Stimulated activated CD8-positive, alpha-beta memory T cell treated with anti-CD3 and anti-CD28 coated beads, Interleukin-2, amount 100 ng/mL, for 48 hours (primary cell): ENCODE measurements at places on chromosomes 1 and 21.

DNA sequence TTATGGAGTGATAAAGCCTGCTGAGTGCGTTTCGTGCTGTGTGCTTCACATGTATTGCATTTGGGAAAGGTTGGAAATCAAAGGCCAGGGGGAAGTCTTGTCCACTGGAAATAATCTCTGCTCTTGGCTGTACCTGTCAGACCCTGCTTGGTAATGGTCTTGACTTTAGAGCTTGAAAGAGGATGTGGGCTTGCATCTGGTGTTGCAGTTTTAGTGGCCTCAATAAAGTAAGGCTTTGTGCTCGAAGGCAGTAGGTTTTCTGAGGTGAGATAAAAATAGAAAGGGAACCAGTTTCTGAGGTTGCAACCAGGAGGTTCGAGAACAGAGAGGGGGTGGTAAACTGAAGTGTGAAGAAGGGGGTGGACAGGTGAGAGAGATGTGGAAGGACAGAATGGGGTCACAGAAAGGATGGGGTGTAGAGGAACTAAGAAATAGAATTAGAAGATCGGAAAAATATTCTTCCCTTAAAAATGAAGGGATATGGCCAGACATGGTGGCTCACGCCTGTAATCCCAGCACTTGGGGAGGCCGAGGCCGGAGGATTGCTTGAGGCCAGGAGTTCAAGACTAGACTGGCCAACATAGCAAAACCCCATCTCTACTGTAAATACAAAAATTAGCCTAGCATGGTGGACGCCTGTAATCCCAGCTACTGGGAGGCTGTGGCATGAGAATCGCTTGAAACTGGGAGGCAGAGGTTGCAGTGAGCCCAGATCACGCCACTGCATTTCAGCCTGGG is 1.5 kb downstream of the S100PBP start:
- DNase-seq, result no peak

DNA sequence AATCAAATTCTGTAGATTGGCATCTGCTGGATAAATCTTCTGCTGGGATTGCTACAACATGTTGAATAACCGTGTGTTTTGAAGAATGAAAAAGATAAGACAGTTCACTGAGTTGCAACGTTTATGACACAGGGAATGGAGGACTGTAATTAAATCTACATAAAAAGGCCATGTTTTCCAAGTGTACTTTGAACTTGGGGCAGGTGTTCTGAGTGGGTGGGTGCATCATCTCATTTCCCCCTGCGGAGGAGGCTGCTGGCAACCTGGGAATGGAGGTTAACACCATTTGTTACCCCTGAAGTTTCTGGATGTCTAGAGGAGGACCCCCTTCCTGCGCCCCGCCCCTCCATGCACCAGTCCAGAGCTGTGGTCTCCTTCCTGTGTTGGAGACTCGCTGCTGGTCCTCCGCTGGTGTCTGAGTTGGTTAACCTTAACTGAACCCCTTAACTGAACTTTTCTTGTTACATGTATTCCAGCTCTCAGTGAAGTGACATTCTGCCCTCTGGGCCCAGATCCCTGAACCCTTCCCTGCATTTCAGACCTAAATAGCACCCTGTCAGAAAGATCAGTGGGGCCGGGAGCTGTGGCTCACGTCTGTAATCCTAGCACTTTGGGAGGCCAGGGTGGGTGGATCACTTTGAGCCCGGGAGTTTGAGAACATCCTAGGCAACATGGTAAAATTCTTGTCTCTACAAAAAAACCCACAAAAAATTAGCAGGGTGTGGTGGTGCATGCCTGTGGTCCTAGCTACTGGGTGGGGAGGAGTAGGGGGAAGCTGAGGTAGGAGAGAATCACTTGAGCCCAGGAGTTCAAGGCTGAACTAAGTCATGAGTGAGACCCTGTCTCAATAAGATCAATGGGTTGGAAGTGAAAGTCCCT is 31.8 kb downstream of the UCK2 start:
- no peak for DNase-seq

DNA sequence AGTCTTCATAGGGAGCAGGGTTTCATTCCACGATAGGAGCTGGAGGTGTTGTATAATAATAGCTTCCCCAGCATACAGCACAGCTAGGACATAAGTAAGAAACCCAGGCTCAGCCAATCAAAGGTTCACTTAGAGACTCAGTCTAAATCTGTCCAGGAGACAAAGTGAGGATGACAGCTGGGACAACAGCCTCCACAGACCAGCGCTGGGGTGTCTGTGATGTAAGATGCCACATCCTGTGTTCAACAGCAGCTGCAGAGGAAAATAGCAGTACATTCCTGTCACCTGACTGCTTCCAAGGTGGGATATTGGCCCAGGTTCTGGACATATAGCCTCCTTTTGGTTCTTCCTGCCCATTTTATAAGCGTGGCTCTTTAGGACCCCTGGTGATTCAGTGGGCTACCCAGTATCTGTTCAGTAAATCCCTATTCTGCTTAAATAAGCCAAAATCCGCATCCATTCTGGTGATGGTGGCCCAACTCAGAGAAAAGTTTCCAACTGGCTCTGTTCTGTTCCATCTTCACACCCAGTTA is 176.8 kb upstream of the SYT6 start:
- DNase-seq, result no peak

GRCh38 chr1:90402893-90403849 is 313.9 kb downstream of the BARHL2 start:
- DNase-seq, result no peak

DNA sequence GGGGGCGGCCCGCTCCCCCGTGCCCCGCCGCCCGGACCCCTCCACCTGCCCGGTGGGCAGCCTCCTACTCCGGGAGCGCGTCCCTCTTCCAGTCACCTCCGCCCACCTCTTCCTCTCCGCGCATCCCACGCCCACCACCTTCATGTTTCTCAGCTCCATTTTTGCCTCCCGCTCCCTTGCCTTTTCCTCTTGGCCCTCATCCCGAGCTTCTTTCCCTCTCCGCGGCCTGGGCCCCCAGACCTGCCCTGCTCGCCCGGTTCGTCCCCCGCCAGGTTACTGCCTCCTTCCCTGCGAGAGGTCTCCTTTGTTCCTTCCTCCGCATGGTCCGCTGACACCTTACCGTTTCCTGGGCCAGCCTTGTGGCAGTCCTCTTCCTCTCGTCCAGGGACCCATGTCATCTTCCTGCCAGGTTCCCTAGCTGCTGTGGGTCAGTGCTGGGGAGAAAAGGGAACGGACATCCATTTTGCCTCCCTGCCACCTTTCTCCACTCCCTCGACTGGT is 563 bp downstream of the QSOX1 start:
- no peak for DNase-seq

DNA sequence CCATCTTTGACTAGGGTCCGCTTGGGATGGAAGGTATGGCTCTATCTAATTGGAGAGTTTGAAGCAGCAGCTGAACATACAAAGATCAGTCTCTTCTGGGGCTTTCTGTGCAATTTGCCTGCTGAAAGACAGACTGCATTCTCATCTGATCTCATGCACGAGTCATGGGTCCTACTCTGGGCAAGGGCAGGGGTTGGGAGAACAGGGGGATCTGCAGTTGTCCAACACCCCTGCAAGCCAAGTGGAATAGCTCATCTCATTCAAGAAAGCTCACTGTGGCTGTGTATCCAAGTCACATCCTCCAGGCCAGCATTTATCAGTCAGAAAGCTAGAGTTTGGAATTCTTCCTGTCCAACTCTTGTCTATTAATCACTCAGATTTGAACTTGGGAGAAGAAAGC is 177.2 kb upstream of the C8B start:
- no peak for DNase-seq

- no peak for DNase-seq
These were observed 75.4 kb upstream of the TTC34 start for GRCh38 chr1:2876846-2877245.

- DNase-seq, result no peak
These were observed 82.0 kb upstream of the ATP1A1 start for GRCh38 chr1:116291024-116291423.

DNA sequence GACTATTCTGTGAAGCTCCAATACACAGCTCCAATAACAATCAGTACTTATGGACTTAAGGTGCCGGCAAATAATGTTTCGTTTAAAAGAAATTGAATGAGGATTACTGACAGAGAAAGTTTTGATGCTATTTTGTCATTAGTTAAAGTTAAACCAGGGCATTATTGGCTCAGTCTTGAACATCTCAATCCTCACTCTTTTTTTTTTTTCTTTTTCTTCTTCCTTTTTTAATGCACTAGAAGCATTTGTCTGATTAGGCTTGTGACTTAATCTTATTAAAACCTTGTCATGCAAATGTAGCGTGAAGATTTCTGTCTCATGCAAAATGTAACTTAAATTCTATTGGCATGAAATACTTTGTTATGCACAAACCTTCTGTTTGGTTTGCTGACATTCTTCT is 346.8 kb upstream of the ADGRL2 start:
- no peak for DNase-seq

GRCh38 chr1:172733815-172734214 is 74.9 kb downstream of the FASLG start:
- no peak for DNase-seq

GRCh38 chr1:41291195-41291594 is 49.1 kb upstream of the SCMH1 start:
- DNase-seq, result no peak

DNA sequence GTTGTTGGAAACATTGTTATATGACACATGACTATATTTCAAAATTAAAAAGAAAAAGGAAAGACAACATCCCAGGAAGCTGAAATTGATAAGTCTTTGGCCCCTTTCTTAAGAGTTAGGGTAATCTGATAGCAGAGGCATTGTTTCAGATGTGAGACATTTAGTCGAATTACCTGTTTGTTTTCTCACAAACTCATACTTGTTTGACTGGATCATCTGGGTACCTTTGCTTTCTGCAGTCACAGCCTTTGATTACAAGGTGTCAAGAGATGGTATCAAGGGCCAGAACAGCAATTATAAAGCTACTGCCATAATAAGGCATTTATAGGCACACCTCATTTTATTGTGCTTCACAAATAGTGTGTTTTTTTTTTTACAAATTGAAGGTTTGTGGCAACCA is 136.3 kb downstream of the DUSP10 start:
- DNase-seq, result no peak

GRCh38 chr1:98965394-98965793 is 39.3 kb downstream of the PLPPR5 start:
- no peak for DNase-seq

DNA sequence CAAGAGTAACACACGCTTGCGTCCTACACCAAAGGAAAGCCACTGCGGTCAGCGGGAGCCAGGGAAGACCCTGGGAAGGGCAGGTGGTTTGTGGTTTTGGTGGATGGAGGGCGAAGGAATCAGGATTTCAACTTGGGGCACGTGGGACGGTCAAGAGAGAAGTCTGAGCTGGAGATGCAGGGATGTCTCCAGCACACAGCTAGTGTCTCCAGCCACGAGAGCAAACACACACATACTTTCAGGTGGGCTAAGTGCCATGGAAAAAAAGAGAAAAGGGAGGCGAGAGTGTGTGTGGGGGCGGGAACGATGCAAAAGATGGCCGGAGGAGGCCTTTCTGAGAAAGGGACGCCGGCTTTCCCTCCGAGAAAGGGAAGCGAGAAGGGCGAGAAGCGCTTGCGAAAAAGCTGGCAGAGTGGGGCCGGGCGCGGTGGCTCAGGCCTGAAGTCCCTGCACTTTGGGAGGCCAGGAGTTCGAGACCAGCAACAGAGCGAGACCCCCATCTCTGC is 1.4 kb upstream of the SRRM1 start:
- no peak for DNase-seq

GRCh38 chr1:244599937-244600350 is 53.0 kb upstream of the DESI2 start:
- no peak for DNase-seq

DNA sequence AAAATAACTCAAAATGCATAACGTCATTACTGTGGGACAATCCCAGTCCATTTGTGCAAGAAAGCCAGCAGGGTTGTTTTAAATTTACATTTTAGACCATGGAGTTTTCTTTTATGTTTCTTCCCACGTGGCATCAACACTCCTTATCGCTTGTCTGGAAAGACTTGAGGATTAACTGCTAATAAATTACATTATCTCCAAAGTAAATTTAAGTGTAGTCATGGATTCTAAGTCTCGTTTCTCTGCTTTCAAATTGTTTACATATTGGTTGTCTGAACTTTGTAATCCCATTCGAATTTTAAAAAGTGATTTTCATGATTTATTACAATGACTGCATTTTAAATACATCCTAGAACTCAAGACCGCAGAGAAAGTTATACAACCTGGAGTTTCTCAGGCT is 119.3 kb upstream of the ADAMTS5 start:
- DNase-seq, result no peak

DNA sequence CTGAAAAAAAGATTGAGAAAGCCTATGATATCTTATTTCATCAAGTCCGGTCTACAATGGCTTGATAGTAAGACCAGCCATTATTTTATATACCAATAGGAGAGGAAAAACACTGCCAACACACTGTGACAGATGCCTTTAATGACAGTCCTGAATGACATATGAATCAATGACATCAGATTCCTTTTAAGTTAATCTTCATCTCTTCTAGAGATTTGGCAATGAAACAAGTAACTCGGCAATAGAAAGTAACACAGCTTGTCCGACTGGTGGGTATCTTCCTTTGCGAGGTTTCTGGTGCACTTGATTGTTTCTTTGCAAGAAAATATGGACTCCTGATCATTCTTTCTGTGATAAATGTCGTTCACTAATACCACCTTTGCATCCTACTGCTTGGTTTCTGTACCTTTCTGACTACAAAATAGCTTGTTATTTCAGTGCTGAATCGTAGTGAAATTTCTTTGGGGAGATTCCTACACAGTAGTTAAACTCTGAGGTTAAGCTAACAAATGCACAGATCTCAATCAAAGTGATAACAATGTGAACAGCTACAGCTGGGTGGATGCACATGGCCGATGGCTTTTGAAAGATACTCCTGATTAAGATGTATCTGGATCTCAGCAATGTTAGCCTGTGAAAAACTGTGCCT is 104.7 kb downstream of the MRPS6 start:
- DNase-seq, result no peak

DNA sequence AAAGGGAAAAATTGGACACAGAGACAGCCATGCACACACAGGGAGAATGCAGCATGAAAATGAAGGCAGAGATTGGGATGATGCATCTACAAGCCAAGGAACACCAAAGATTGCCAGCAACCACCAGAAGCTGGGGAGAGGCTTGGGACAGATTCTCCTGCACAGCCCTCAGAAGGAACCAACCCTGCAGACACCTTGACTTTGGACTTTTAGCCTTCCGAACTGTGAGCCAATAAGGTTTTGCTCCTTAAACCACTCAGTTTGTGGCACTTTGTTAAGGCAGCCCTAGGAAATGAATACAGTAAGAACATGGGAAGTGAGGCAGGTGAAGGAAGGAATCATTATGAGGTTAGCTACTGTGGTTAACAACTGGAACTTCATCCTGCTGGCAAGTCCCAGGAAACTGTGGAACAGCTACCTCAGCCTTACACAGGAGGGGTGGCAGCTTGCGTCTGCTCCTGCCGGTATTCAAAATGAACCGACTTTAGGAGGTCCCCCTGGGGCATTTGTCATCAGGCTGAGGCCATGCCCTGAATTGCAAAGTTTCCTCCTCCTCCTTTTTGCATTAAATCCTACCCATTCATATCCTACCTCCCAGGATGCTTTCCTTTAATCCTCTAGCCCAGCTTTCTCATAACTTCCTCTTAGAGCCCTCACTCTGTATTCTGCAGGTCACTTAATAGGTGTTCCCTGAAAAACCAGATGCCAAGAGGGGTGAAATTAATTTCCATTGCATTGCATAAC is 15.4 kb downstream of the CD247 start:
- DNase-seq, result no peak

GRCh38 chr1:107499139-107499744 is 358.4 kb downstream of the NTNG1 start:
- no peak for DNase-seq

- peak; percentile 46 for DNase-seq
These were observed 119.2 kb upstream of the IPO9 start for GRCh38 chr1:201709564-201710295.
